Stimulated activated CD4-positive, alpha-beta T cell treated with anti-CD3 and anti-CD28 coated beads, TNF-alpha, amount 100 ng/mL, for 24 hours (primary cell): ENCODE measurements at places on chromosomes 16 and 17.

DNA sequence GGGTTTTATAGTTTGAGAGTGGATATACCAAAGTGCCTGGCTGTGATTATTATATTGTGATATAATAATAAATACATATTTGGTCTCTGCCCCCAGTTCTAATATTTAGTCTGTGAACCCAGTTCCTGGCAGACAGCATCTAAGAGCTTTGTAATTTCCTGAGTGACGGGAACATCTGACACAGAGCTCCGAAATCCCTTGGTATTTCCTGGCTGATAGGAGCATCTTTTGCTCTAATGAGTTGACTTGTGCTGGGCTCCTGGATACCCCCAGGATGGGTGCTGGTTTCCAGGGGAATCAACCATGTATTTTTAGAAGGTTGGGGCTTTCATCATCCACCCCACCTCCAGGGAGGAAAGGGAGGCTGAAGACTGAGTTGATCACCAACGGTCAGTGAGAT, 187.3 kb downstream of the CDH13 start:
- no peak for DNase-seq

DNA sequence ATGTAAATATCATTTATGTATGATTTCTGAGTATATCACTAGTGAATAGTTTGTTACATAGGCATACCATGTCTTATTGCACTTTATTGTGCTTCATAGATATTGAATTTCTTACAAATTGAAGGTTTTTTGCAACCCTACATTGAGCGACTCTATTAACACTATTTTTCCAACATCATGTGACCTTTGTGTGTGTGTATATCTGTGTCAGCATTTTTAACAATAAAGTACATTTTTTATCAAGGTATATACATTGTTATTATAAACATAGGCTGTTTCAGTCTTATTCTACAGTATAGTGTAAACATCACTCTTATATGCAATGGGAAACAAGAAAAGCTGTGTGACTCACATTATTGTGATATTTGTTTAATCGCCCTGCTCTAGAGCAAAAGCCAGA, 1944.9 kb downstream of the TP53TG3F start:
- no peak for DNase-seq

- no peak for DNase-seq
These were observed 42.1 kb downstream of the MPRIP start for GRCh38 chr17:17084317-17084835.

GRCh38 chr17:17352836-17353624, 49.9 kb downstream of the NT5M start:
- DNase-seq, result no peak

GRCh38 chr16:89600427-89600826, 13.0 kb upstream of the DPEP1 start:
- no peak for DNase-seq

DNA sequence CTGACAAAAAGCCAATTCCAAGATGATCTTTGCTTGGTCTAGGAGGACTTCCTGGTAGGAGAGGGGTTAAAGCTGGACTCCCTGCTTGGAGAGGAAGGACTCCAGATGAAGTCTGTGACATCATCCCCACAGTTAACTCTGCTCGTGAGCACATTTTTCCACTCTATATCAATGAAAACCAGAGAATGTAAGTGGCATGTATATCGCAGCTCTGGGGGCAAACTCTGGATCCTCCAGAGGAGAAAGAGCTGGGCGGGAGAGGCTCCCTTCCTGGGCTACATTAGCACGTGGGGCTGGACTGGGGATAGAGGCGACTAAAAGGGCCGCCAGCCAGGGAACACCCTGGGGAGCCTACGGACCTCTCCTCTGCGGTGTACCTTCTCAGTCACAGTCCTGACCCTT, 34.1 kb downstream of the HIC1 start:
- DNase-seq, result peak; percentile 14

GRCh38 chr16:79272141-79272577, 328.4 kb downstream of the MAF start:
- peak; percentile 38 for DNase-seq

GRCh38 chr17:38798614-38799500, 499 bp downstream of the PIP4K2B start:
- peak; percentile 16 for DNase-seq

GRCh38 chr17:15397620-15398019, 56.2 kb upstream of the TEKT3 start:
- no peak for DNase-seq

- no peak for DNase-seq
These were observed 31.1 kb downstream of the TPSG1 start for GRCh38 chr16:1193825-1194581.

- DNase-seq, result no peak
These were observed 4.2 kb downstream of the MNT start for GRCh38 chr17:2396568-2397246.

DNA sequence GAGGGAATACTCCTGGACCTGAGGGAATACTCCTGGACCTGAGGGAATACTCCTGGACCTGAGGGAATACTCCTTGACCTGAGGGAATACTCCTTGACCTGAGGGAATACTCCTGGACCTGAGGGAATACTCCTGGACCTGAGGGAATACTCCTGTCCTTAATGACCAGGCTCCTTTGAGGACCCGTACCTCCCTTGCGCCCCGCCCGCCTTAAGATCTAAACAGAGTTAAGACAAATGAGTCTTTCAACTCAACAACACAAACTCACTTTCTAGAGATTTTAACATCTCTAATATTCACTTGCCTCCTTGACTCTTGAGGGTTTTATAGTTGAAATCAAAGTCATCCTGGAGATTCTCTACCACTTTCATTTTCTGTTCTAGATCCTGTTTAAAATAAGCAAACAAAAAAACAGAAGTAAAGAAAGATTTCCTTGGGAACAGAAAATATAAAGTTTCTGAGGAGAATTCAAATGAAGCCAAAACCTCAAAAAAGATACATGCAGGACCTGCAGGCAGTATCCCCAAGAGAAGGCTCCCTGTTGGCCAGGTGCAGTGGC, 49.7 kb downstream of the STAT3 start:
- DNase-seq, result no peak

DNA sequence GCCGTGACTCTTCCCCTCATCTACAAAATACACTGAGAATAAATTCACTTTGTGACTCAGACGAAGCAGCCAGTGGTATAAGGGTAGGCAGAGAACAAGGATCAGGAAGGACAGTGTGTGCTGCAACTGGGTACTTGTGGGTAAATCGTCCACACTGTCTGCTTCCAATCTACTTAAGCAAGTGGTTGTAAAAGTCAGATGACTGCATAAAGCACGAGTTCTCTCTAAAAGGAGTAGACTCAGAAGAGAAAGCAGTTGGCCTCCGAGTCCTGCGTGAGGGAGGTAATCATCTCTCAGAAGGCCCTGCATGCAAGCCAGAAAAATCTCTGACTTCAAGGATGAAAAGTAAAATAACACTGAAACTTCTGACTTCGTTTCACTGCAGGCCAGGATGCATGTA, 43.1 kb downstream of the ANKFY1 start:
- no peak for DNase-seq

DNA sequence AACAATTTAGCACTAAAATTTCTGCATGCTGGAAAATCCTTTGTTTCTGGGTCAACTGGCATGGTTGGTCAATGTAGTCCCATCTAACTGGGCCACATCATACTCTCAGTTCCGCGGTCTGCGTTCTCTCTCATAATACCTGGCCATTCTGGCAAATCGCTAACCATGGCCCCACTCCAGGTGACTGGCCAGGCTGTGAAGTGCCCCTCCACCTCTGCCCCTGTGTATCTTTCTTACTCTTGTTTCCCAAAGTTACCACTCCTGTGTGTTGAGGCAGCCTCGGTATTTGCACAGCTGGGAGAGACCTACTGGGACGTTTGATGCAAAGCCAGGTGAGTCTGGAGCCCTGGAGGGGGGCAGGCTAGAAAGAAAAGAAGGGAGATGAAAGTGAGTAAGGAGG, 2.0 kb upstream of the TMEM238L start:
- no peak for DNase-seq

- no peak for DNase-seq
These were observed 31.3 kb downstream of the MPHOSPH6 start for GRCh38 chr16:82138478-82139285.

- no peak for DNase-seq
These were observed 191.7 kb upstream of the RBFOX1 start for GRCh38 chr16:7140899-7141298.

GRCh38 chr17:66667491-66668030, 167.4 kb upstream of the CACNG5 start:
- DNase-seq, result peak; percentile 65
